ENCODE measurements at places on chromosomes 6 and 20. TPM values are rescaled to one million over a fixed set of nuclear protein-coding genes. Genes with fewer than 3 reads are reported as not detected.

The EDEM2 gene
- total RNA-seq, result 80.3 TPM

GRCh38 chr20:25272223-25273000 is 24.5 kb downstream of the PYGB start:
- peak; percentile 32 for DNase-seq

GRCh38 chr20:24949756-24950127 is 673 bp downstream of the CST7 start:
- DNase-seq, result peak; percentile 44

The KATNA1 gene
- 33.9 TPM for total RNA-seq

The BPIFB4 gene
- total RNA-seq, result not detected

GRCh38 chr6:164812706-164813105 is 496.7 kb downstream of the C6orf118 start:
- no peak for DNase-seq

DNA sequence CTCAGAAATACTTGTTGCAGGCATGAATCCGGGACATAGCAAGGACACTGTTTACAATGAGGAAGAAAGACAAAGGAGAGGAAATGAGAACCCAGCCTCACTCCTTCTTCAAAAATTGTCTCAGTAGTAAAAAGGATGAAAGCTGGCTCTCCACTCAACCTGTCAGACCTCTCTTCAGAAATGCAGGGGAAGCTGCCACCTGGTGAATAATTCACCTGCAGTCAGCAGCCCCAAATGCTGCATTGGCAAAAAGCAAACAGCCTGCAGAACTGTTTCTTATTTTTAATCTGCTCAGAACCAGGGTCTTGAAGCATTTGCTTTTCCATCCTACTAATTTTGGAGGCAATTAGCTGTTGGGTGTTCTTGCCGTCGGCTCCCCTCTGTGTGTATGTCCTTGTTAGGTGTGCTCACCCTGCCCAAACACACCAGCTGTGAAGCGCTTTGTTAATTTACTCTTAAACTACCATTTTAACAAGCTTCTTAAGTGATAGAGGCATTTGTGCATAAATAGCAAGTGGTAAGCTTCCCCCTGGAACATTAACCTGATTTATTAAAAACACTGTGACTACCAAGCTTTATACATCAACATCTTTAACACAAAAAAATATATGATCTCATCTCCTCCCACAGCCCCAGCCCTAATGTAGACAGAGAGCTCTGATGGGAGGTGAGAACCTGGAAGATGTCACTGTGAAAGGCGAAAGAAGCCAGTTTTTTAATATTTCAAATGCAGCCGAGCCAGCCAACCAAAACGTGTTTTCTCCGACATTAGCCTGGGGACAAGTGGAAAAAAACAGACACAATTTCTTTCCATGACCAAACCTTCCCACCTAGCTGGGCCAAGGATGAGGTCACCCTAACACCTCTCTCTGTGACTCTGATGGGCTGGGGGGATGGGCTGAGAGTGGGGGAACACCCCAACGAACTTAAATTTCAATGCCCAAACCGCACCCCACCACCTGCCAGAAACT is 451.0 kb upstream of the SULF2 start:
- no peak for DNase-seq

The SLC17A3 gene
- total RNA-seq, result not detected

The RING1 gene
- 48.5 TPM for total RNA-seq

- DNase-seq, result no peak
Observed at GRCh38 chr20:13648291-13649228, 9.8 kb upstream of the TASP1 start.

GRCh38 chr20:51906679-51907078 is 104.4 kb upstream of the SALL4 start:
- DNase-seq, result no peak

GRCh38 chr6:168648240-168649125 is 207.5 kb downstream of the SMOC2 start:
- peak; percentile 35 for DNase-seq

The LSM2 gene
- total RNA-seq, result 162 TPM

GRCh38 chr20:50588034-50588736 is 78.0 kb downstream of the PTPN1 start:
- peak; percentile 64 for DNase-seq

DNA sequence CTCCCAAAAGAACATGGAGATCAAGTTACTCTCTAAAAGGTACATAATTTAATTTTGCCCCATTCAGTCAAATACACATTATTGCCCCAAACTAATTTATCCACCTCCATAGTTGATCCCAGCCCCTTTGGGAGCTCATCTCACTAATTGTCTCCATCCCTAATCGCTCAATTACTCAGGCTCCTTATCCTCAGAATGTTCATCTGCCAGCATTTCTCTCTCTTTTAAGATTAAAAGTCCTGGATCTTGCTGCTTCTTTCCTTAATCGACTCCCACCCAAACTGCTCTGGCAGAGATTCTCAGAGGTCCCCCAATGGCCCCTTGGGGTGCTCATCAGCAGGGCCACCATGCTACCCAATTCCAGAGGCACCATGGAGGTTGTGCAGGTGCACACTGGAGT is 18.4 kb upstream of the NNAT start:
- no peak for DNase-seq

DNA sequence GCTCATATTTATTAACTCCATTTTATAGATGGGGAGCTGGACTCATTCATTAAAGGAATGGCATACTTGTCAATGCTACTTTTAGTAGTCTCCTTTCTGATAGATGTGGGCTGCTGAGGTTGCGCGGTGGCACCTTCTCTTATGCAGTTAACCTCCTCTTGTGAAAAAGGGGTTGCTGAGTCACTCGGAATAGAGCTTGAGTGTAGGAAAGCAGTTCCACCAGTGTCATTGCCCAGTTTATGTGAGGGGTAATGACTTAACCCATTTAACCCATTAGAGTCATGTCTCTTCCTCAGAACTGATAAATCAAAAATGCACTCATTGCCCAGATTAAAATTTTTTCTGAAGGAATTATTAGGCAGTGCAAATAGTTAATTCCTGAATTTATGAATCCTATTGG is 6.3 kb downstream of the MAPK14 start:
- DNase-seq, result peak; percentile 36

The OR2J2 gene
- total RNA-seq, result not detected

GRCh38 chr6:127291495-127291894 is 24.8 kb downstream of the RNF146 start:
- no peak for DNase-seq

DNA sequence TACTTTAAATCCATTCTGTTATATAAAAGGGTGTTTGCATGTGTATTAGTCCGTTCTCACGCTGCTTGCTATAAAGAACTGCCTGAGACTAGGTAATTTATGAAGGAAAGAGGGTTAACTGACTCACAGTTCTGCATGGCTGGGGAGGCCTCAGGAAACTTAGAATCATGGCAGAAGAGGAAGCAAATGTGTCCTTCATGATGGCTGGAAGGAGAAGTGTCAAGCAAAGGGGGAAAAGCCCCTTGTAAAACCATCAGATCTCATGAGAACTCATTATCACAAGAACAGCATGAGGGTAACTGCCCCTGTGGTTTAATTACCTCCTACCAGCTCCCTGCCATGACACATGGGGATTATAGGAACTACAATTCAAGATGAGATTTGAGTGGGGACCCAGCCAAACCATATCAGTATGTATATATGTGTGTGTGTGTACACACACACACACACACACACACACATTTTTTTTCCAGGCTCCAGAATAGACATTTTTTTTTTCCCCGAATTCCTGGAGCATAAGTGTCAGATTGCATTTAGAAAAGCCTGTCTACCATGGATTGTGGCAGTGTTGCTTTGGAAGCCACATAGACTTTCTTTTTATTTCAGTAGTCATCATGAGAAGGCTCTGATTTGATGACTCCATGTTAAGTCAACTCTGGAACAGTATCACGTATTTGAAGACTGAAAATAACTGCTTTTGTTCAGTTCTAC is 31.5 kb downstream of the KDM1B start:
- no peak for DNase-seq

GRCh38 chr6:96795481-96795880 is 41.8 kb downstream of the GPR63 start:
- DNase-seq, result no peak

The ATP6V1G2 gene
- 0.20 TPM for total RNA-seq

GRCh38 chr6:27130668-27131428 is 116.7 kb upstream of the PRSS16 start:
- peak; percentile 50 for DNase-seq

DNA sequence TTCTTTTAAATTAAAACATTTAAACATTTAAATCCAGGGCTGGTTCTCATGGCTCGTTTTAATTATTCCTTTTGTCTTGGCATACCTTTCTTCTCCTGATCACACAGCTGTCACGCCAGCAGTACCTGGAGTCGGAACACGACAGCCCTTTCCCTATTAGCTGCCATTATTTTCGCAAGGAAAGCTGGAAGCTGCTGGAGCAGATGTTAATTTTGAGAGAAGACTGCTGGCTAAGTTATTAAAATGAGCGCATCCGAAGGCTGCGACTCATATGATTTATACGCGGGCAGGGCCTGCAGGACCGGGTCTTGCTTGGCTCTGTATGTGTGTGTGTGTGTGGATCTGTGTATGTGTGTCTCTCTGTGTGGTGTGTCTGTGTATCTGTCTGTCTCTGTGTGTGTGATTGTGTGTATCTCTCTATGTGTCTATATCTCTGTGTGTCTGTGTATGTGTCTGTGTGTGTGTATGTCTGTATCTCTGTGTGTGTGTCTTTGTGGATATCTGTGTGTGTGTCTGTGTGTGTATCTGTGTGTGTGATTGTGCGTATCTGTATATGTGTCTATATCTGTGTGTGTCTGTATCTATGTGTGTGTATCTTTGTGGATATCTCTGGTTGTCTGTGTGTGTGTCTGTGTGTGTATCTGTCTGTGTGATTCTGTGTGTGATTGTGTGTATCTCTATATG is 191.5 kb downstream of the CDH4 start:
- no peak for DNase-seq

GRCh38 chr20:35669221-35669620 is 4.5 kb upstream of the CPNE1 start:
- DNase-seq, result no peak

GRCh38 chr20:25148982-25149846 is 46.3 kb upstream of the ENTPD6 start:
- no peak for DNase-seq

The KCNK16 gene
- total RNA-seq, result not detected

Data from M059J (cell line).